ENCODE measurements at places on chromosomes 4 and X.

GRCh38 chr4:82428526-82428968 lies 1.7 kb downstream of the HNRNPDL start:
- peaks cover 35% of the 10 kb centered on the region for H3K36me3 ChIP-seq
- H3K4me3 ChIP-seq = peak overlapping the region; percentile 98
- peaks cover 12% of the 10 kb centered on the region for H3K4me1 ChIP-seq
- DNase-seq = no peak

- no peak for DNase-seq
- H3K27me3 ChIP-seq = no peaks in the 10 kb centered on the region
- H3K4me3 ChIP-seq = no peak overlapping the region
- no peaks in the 10 kb centered on the region for H3K4me1 ChIP-seq
Measured at GRCh38 chr4:74327762-74328161, 19.5 kb downstream of the EPGN start.

DNA sequence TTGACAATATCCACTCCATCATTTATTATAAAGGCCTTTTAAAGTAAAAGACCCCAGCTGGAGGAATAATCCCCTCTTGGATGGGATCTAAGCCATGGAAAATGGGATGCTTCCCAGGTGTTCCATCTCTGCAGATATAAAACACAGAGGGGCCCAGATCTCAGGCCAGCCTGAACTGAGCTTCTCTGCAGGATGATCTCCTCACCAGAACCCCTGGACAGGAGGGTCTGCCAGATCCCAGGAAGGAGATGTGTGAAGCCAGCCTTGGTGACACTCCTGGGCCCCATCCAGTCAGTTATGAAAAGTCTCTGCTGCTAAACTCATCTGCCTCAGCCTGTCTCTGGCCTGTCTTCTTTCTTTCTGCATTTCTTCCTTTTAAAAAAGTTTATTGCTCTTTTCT lies 56.7 kb downstream of the HTRA3 start:
- no peak overlapping the region for H3K4me3 ChIP-seq
- H3K4me1 ChIP-seq = peaks cover 4% of the 10 kb centered on the region
- H3K36me3 ChIP-seq = no peaks in the 10 kb centered on the region
- no peaks in the 10 kb centered on the region for H3K27me3 ChIP-seq

GRCh38 chr4:156948133-156948532 lies 23.5 kb downstream of the PDGFC start:
- DNase-seq = no peak
- peaks cover 11% of the 10 kb centered on the region for H3K4me1 ChIP-seq
- no peak overlapping the region for H3K4me3 ChIP-seq
- no peaks in the 10 kb centered on the region for H3K36me3 ChIP-seq
- H3K27ac ChIP-seq = no peak overlapping the region

- no peak for DNase-seq
- no peak overlapping the region for H3K4me3 ChIP-seq
- no peaks in the 10 kb centered on the region for H3K4me1 ChIP-seq
Measured at GRCh38 chrX:113929004-113929403, 654.9 kb upstream of the HTR2C start.

DNA sequence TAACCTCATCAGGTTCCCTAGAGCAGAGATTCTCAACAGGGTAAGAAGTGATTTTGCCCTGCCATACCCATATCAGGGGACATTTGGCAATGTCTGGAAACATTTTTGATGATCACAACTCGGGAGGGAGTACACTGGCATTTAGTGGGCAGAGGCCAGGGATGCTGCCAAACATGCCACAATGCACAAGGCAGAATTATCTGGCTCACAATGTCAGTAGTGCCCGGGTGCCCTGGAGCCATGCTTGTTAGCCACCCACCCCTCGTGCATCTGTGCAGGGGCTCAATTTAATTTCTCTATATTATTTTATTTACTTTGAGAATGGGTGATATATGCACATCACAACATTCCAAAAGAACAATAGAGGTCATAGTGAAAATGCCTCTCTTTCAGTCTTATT lies 82.0 kb upstream of the DHX15 start:
- H3K27ac ChIP-seq = no peak overlapping the region
- no peaks in the 10 kb centered on the region for H3K4me1 ChIP-seq
- no peak for DNase-seq
- no peaks in the 10 kb centered on the region for H3K36me3 ChIP-seq
- H3K27me3 ChIP-seq = no peaks in the 10 kb centered on the region

DNA sequence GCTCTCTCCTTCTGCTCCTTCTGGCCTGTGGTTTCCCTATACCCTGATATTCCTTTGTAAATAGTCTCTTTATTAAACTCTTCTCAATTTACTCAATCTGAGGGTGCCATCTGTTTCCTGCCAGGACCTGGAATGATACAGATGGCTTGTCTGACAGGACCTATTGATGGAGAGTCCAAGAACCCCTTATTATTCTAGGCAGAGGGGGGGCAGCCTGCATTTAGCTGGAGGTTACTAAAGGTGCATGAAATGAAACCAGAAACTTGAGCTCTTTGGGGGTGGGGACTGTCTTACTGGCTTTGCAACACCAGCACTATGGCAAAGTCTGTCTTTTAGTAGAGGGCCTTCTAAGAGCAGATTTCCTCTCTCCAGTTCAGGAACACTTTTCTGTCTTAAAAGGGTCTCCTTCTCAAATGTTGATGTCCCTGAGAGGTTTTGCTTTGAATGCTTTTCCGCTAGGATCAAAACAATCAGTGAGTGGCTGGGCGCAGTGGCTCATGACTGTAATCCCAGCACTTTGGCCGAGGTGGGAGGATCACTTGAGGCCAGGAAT lies 162.5 kb upstream of the MED14 start:
- no peaks in the 10 kb centered on the region for H3K4me1 ChIP-seq
- DNase-seq = no peak
- no peaks in the 10 kb centered on the region for H3K36me3 ChIP-seq
- H3K27ac ChIP-seq = no peak overlapping the region

- H3K27me3 ChIP-seq = no peaks in the 10 kb centered on the region
- H3K4me3 ChIP-seq = no peak overlapping the region
- no peak for DNase-seq
- no peaks in the 10 kb centered on the region for H3K4me1 ChIP-seq
Measured at GRCh38 chr4:65195002-65195401, 475.3 kb downstream of the EPHA5 start.

- no peak for DNase-seq
- H3K4me3 ChIP-seq = no peak overlapping the region
Measured at GRCh38 chr4:52937829-52938228, 75.7 kb downstream of the RASL11B start.

DNA sequence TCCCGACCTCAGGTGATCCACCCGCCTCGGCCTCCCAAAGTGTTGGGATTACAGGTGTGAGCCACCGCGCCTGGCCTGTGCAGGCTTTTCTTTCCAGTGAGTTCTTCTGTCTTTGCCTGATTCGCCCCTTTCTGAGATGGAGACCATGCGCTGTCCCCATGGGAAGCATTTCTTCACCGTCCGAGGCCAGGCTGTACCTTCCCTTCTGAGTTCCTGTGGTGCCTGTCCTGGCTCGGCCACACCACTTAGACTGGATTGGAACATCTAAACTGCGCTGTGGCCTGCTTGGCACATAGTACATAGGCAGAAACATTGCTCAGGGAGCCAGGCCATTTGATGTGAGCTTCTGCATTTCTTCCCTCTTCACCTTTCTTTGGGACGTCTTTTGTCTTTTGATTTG lies 23.7 kb downstream of the FAM193A start:
- no peak overlapping the region for H3K27ac ChIP-seq
- no peaks in the 10 kb centered on the region for H3K4me1 ChIP-seq
- no peak for DNase-seq
- no peaks in the 10 kb centered on the region for H3K36me3 ChIP-seq
- H3K27me3 ChIP-seq = no peaks in the 10 kb centered on the region
- no peak overlapping the region for H3K4me3 ChIP-seq

DNA sequence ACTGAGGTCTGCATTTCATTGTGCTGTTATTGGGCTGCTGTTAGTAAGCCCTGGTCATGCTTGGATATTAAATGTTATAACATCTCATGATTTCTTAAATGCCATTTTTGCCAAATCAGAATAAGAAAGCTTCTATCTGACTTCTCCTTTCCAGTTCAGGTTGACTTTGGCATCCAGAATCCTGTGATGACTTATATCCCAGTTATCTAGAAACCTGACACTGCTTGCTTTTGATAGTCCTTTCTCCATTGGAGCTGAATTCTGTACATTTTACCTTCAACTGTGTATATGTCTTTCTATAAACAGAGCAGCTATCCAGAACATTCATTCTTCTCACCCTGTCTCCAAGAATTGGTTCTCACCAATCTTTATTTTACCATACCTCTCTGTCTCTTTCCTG lies 257.7 kb upstream of the GNPDA2 start:
- no peak overlapping the region for H3K27ac ChIP-seq
- no peaks in the 10 kb centered on the region for H3K4me1 ChIP-seq
- no peak overlapping the region for H3K4me3 ChIP-seq
- DNase-seq = no peak
- no peaks in the 10 kb centered on the region for H3K36me3 ChIP-seq

DNA sequence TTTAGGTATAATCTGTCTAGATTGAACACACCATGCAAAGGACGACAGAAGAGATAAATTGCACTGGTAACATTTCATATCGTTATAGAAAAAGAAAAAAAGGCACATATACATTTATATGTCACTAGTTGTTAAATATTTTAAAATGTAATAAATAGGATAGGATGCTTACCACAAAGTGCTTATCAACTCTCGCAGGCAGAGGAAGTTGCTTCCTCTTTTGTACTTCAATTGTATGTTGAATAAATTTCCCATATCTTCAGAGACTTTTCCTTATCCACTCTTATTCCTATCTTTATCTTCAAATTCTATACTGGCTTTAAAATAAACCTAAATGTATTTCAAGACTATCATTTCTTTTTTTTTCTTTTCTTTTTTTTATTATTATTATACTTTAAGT lies 163.3 kb upstream of the SPOCK3 start:
- no peaks in the 10 kb centered on the region for H3K27me3 ChIP-seq
- no peaks in the 10 kb centered on the region for H3K36me3 ChIP-seq
- no peaks in the 10 kb centered on the region for H3K4me1 ChIP-seq
- no peak overlapping the region for H3K4me3 ChIP-seq
- no peak overlapping the region for H3K27ac ChIP-seq
- no peak for DNase-seq

- no peak overlapping the region for H3K27ac ChIP-seq
- H3K27me3 ChIP-seq = no peaks in the 10 kb centered on the region
- H3K4me1 ChIP-seq = no peaks in the 10 kb centered on the region
- H3K36me3 ChIP-seq = no peaks in the 10 kb centered on the region
Measured at GRCh38 chrX:3066555-3066954, 25.3 kb downstream of the ARSF start.

DNA sequence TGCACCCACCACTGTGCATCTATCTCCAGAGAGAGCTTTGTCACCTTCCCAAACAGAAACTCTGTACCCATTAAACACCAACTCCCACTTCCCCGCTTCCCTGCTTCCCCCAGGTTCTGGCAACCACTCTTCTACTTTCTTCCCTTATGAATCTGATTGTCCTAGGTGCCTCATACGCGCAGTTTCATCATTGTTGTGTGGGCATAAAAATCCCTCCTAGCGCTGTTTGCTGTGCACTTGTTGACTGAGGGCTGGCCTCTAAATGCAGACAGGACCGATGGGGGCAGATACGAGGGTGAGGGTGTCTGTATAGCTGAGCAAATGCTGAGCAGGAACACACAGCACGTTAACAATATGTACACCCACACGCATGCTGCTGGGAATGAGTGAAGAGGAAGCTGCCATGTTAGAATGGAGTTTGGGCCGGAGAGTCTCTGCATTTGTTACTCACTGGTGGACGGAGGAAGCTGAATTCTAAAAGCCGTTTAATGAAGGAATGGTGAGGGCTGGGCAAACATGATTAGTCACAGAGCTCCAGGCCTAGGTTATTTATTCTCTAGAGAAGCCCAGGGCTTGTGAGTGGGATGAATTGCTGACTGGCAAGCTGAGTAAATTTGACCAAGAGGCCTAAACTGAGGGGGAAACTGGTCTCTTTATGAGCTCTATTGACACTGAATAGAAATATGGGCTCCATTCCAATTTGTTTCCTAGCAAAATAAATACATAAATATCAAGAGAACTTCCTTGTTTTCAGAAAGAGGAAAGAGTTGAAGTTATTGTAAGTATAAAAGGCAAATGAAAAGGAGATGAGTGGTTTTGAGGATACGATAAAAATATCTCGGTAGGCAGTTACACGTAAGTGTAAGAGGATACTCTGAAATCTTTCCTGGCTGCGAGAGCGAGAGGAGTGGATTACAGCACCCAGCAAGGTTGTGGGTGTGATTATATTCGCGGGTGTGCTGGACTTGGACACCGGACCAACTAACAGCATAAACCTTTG lies 95.9 kb upstream of the RPS6KA3 start:
- no peaks in the 10 kb centered on the region for H3K36me3 ChIP-seq
- H3K4me1 ChIP-seq = peaks cover 5% of the 10 kb centered on the region
- H3K27me3 ChIP-seq = no peaks in the 10 kb centered on the region
- H3K4me3 ChIP-seq = no peak overlapping the region
- DNase-seq = no peak

- no peak for DNase-seq
- no peaks in the 10 kb centered on the region for H3K4me1 ChIP-seq
- H3K4me3 ChIP-seq = no peak overlapping the region
- no peaks in the 10 kb centered on the region for H3K27me3 ChIP-seq
- H3K36me3 ChIP-seq = no peaks in the 10 kb centered on the region
Measured at GRCh38 chr4:54118850-54119589, 19.1 kb downstream of the GSX2 start.

DNA sequence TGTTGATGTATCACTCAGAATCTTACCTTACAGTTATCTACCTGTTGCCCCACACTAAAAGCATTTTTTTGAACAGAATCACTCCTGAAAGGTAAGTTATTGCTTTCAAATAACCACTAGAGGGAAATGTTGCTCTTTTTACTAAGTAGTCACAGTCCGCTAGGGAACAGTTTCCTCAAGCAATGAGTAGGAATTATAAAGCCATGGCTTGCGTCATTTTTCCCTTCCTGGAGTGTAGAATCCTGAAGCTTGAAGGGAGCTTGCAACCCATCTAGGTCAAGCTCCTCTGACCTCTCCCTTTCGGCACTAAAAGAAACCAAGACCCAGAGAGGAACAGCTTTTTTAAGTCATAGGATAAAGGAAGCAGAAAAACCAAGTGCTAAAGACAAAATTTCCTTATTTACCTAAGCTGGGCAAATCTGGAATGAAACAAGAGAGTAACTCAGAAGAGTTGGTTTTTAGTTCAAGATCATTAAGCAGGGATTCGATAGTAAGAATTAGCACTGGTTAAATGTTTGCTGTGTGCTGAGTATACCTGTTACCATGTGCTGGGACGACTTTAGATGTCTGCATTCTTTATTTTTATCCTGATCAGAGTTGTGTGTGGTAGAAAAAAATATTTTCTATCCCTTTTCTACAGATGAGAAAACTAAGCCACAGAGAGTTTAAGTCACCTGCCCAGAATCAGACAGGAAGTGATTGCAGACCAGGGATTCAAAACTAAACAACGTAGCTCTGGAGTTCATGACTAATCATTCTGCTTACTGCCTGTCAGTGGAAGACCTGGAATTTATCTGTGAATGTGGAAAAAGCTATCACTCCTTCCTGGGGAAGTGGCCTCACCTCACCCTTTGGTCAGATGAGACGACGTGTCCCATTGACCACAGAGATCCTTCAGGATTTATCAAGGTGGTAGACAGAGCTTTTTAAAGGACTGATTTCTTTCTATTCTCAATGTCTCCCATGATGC lies 631.5 kb downstream of the RAB28 start:
- peak; percentile 87 for DNase-seq
- H3K27ac ChIP-seq = no peak overlapping the region
- no peak overlapping the region for H3K4me3 ChIP-seq
- no peaks in the 10 kb centered on the region for H3K36me3 ChIP-seq
- no peaks in the 10 kb centered on the region for H3K27me3 ChIP-seq
- H3K4me1 ChIP-seq = no peaks in the 10 kb centered on the region

Data from kidney (tissue), 22 donors.